ENCODE measurements at places on chromosomes 11 and 22.

- DNase-seq: no peak
Measured at GRCh38 chr11:30414244-30414643, 91.3 kb downstream of the ARL14EP start.

DNA sequence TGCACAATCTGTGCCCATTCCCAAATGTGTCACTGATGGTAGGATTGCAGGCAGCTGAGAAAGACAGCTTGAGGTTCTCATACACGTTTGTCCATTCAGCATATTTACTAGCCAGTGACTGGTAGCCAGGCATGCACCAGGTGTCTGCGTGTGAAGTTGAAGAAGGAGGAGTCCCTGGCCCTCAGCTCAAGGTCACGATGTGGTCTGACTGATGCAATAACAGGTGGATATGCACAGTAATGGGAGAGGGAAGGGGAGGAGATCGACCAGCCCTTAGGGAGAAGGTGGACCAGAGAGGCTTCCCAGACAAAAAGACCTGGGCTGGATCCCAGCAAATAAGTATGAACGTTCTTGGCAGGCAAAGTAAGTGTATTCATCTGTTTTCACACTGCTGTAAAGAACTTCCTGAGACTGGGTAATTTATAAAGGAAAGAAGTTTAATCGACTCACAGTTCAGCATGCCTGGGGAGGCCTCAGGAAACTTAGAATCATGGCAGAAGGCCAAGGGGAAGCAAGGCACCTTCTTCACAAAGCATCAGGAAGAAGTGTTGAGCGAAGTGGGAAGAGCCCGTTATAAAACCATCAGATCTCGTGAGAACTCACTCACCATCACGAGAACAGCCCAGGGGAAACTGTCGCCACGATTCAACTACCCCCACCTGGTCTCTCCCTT is 96.0 kb downstream of the MN1 start:
- DNase-seq: no peak

GRCh38 chr22:49915610-49916009 is 2.6 kb downstream of the ALG12 start:
- DNase-seq: no peak

- DNase-seq: no peak
Measured at GRCh38 chr11:69337211-69337721, 43.3 kb downstream of the MYEOV start.

DNA sequence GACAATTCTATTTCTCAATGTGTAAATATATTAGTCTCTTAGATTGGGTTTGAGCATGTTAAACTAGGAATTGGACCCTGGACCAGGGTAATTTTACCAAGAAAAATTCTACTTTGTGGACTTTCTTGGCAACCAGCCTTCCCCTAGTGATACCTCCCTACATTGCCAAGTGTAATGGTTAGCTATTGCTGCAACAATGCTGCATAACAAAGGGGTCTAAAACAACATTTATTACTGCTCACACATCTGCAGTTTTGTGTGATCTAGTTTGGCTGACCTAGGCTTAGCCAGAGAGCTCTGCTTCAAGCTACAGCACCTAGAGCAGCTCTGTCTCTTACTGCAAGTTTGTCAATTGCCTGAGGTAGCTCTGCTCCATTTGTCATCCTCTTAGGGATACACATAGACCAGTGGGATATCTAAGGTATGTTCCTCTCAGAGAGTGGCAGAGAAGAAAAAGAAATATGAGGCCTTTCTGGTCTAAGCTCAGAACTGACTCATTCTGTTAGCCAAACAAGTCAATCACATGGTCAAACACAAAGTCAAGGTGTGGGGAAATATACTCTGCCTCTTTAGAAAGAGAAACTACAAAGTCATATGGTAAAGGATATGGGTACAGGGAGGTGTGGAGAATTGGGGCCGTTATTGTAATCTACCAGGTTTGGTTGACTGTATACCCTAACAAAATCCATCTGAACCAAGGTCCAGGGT is 2.0 kb upstream of the LAYN start:
- no peak for DNase-seq

DNA sequence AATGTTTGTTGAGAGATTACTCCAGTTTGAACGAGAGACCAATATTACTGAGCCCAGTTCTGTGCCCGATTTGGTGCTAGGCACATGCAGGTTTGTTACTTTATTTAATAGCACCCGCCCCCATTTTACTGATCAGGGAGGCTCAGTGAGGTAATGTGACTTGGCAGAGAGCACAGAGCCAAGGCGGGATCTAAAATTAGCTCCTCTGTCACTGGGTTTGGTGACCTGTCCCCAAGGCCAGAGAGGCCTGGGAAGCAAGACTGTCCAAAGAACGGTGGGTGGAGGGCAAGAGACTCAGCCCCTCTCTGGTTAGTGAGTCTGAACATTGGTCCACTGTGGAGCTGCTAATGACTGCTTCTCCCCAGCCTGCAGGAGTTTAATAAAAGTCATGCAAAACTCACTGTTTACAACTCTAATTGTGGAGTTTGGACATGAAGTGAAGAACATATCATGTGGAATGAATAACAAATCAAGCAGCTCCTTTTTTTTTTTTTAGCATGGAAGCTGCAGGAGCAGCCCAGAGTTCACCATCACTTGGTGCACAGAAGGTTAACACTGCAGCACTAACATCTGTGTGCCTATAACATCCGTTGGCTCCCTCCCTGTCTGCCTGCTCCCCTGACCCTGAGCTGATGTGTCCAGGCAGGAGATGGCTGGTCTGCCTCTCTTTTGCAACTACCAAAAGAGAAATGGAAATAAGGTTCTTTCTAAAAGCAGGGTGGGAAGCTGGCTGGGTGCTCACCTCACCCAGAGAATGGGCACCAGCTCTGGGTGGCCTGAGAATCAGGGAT is 39.0 kb downstream of the CSNK2A3 start:
- no peak for DNase-seq

- DNase-seq: no peak
Measured at GRCh38 chr11:115145324-115145723, 358.9 kb downstream of the CADM1 start.

DNA sequence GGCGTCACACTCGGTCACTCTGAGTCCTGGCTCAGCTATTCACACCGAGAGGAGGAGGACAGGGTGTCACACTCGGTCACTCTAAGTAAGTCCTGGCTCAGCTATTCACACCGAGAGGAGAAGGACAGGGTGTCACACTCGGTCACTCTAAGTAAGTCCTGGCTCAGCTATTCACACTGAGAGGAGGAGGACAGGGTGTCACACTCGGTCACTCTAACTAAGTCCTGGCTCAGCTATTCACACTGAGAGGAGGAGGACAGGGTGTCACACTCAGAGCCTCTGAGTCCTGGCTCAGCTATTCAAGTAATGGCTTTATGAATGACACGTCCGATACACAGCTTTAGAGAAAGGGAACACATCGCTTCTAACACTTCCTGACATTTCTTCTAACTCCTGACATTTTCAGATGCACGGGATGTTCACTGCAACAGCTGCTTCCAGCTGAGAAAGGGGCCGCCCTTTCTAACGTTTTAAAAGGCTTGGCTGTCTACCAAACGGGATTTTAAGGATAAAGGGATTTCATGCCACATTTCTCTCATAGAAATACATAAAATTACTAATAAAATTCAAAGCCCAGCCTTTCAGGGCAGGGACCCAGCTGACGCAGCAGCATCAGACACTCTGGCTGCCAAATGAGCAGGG is 28.1 kb downstream of the DRD4 start:
- DNase-seq: no peak

GRCh38 chr22:28514321-28514821 is 165.3 kb downstream of the TTC28 start:
- DNase-seq: no peak

DNA sequence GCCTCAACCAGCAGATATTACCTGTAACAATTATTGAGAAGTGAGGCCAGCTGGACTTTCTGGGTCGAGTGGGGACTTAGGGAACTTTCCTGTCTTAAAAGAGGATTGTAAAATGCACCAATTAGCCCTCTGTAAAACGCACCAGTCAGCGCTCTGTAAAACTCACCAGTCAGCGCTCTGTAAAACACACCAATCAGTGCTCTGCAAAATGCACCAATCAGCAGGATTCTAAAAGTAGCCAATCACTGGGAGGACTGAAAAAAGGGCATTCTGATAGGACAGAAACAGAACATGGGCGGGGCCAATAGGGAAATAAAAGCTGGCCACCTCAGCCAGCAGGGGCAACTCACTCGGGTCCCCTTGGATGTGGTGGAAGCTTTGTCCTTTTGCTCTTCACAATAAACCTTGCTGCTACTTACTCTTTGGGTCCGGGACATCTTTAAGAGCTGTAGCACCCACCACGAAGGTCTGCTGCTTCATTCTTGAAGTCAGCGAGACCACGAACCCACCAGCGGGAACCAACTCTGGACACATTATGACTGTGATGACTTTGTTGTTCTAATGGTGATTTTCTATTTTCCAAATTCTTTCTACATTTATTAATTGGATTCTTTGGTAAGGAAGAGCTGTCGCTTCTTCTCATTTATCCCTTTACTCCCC is 40.2 kb upstream of the FGF3 start:
- no peak for DNase-seq

DNA sequence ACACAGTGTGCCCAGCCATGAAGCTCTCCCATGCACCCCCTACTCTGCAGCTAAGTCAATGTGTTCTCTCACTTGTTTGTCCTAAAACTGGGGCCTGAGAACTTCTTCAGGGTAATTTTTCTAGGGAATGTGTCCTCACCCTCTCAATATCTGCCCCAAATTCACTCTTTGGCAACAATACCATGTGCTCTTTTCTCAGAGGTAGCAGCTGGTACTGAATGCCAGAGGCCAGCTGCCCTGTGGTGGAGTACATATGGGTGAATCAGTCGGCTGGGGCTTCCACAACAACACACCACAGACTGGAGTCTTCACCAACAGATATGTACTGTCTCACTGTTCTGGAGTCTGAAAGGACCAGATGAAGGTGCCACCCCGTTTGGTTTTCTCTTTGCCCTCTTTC is 97.7 kb upstream of the TOP3B start:
- DNase-seq: no peak

GRCh38 chr11:108970221-108970991 is 305.5 kb downstream of the DDX10 start:
- no peak for DNase-seq

DNA sequence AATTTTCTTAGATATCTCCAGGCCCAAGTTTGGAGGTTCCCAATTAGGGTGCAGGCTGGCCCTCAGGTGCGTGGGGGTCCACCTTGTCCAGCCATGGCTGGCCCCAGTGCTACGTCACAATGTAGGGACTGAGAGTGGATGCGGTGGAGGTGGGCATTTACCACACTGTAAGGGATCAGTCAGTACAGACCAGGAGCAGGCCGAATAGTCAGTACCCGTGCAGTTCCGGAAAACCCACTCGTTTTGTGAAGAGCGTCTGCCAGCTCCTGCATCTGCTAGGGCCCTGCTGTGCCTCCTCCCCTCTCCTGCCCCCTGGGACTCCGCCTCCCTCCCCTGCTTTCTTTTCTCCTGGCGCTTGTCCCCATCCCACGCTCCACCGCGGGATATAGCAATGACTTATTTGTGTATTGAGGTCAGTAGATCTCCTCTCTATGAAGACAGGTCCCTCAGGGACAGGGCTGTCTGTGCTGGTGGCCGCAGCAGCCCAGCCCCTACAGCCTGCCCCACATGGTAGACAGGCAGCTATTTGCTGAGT is 50.4 kb upstream of the SEPTIN5 start:
- no peak for DNase-seq

DNA sequence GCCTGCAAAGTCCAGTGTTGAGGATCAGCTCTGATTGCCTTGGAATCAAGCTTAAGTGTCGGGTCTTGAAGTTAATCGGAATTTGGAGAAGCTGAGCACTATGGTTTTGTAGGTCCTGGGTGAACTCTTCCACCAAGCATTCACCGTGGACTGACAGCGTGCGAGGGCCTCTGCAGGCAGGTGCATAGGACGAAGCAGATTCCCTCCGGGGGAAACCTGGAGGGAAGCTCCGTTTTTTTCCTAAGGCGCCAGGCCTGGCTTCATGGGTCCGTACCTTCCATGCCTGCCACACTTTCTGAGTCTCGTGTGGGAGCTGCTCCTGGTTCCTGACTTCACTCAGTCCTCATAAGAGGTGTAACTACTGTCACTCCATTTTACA is 170.1 kb downstream of the CRYBB2 start:
- no peak for DNase-seq

- DNase-seq: no peak
Measured at GRCh38 chr11:62068730-62069129, 55.1 kb upstream of the INCENP start.

GRCh38 chr11:119538753-119539152 is 115.8 kb upstream of the THY1 start:
- no peak for DNase-seq

- DNase-seq: no peak
Measured at GRCh38 chr11:125416981-125417935, 78.8 kb downstream of the FEZ1 start.

DNA sequence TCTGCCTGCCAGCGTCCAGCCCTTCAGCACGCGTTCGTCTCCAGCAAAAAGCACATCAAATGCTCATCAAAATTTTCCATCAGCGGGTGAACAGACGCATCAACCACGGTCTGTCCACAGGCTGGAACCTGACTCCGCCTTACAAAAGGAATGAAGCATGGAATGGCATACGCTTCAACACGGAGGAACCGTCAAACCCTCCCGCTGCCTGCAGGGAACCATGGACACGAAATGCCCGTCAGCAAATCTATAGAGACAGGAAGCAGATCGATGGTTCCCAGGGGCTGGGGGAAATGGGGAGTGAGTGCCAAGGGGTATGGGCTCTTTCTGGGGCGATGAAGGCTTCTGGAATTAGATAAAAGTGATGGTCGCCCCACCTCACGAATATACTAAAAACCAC is 16.2 kb downstream of the TSSC4 start:
- no peak for DNase-seq

GRCh38 chr22:41223535-41223934 is 17.2 kb downstream of the CHADL start:
- no peak for DNase-seq

DNA sequence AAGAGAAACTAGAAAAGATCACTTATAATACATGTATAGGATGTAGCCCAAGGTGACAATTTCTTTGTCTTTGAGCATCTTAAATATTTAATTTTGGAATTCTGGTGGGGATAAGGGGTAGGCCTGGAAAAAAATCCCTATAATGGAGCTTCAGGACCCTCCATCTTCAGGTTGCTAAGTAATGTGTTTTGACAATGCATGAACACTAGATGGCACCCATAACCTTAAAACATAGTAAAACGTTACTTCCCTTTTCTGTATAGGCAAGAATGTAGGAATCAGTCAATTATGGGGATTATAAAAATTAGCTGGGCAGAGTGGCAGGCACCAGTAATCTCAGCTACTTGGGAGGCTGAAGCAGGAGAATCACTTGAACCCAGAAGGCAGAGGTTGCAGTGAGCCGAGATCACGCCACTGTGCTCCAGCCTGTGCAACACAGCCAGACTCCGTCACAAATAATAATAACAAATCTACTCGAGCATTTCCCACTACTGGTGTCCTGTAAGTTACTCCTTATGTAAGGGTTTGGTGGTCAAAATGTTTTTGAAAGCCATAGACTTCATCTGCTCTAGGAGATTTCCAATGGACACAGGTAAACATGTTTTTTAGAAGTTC is 541.9 kb upstream of the CCDC90B start:
- no peak for DNase-seq
